Motor neuron (in vitro differentiated cells): ENCODE measurements at places on chromosomes 6 and 20. TPM values are rescaled to one million over a fixed set of nuclear protein-coding genes. Genes with fewer than 3 reads are reported as not detected.
A peak's percentile ranks its signal among the peaks of the same experiment; 100 is the strongest.

FILIP1 gene
- total RNA-seq, result 0.27 and 0.62 TPM in 2 replicates

HCRTR2 gene
- total RNA-seq, result 6.8 and 8.7 TPM in 2 replicates

BTBD3 gene
- 32.8 and 38.4 TPM in 2 replicates for total RNA-seq

PPIL4 gene
- total RNA-seq, result 53.6 and 55.3 TPM in 2 replicates

- ATAC-seq, result no peak
These were observed 7.3 kb upstream of the HNF4A start for GRCh38 chr20:44348168-44348659.

GRCh38 chr6:165186041-165186440, 123.4 kb downstream of the C6orf118 start:
- no peak for ATAC-seq

GRCh38 chr6:89562093-89562973, 76.2 kb downstream of the LYRM2 start:
- peak; percentile 59 for ATAC-seq

- no peak for ATAC-seq
These were observed 53.8 kb downstream of the NCOA6 start for GRCh38 chr20:34771680-34772081.

GRCh38 chr6:26155061-26155930, 68.1 kb downstream of the HFE start:
- ATAC-seq, result no peak

GRCh38 chr20:38067717-38068365, 34.3 kb downstream of the RPRD1B start:
- ATAC-seq, result no peak

- no peak for ATAC-seq
These were observed 1.7 kb downstream of the CNKSR3 start for GRCh38 chr6:154508573-154509375.

GRCh38 chr6:95866732-95867131, 149.0 kb upstream of the FUT9 start:
- no peak for ATAC-seq

DNA sequence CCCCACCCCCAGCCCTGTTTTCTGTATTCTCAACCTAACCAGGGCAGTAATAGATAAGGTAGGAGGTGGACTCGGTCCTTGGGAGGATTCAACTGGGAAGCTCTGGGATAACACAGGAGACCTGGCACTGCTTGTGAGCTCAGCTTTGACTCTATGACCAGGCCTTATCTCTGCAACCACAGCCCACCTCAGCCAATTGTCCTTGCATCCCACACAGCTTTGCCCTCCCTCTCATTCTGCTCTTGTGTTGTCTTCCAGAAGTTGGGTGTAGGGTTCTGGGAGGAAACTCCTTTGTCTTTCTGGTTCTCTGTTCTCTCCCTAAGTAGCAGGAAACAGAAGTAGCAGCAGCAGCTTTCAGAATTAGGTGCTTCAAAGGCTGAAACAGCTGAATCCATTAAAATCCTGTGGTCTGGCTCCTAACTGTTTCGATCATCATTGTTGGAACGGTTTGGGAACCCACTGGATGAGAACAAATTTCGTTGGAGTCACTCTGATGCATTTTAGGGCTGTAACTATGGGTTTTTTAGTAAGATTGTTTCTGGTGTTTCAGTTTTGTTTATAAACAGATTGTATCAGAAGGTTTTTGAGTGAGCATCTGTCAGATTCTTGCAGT, 32.4 kb upstream of the SNX9 start:
- no peak for ATAC-seq
